Chondrocyte (in vitro differentiated cells): ENCODE measurements at places on chromosomes 16 and 17.

GRCh38 chr16:74736531-74737157 lies 36.0 kb upstream of the MLKL start:
- DNase-seq: peak; percentile 48

DNA sequence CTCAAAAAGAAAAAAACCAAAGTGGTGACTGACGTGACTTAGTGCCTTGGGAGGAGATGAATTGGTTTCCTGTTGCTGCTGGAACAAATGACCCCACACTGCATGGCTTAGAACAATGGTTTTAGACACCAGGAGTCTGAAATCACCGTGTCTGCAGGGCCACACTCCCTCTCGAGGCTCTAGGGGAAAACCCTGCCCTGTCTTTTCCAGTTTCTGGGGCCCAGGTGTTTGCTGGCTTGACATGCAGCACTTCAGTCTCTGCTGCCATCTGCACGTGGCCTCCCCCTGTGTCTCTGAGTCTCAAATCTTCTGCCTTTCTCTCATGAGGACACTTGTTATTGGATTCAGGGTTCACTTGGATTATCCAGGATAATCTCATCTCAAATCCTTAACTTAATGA lies 323.8 kb upstream of the TNRC6C start:
- DNase-seq: peak; percentile 29

- no peak for DNase-seq
Measured at GRCh38 chr16:11252482-11252931, 3.5 kb downstream of the SOCS1 start.

DNA sequence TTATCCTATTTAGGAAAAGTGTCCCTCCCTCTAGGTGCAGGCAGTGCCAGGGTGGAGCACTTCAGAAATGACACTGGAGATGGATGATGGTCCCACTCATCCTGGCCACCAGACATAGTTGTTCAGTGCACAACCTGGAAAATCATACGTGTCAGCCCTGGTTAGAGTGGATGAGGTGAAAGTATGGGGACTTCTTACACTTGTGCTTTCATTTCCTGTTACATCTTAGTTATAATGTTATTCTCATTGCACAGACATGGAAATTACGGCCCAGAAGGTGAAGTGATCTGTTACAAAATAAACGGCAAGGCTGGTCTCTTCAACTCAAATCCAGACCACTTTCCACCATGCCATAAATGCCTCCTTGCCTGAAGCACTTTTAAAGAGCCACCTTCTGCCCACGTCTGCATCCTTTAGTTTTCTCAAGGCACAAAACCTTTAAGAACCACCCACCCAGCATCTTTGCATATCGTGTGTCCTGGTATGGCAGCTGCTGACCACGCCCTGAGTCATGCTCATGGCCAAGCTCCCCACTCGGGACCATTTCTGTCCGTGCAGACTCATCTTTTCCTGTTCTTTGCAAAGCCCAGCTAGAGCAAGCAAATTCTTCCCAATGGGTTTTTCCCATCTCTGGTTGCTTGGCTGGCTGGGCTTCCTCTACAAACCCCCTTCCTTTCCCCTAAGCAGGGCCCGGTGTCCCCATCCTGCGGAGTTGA lies 22.4 kb downstream of the TBC1D3B start:
- DNase-seq: no peak

- peak; percentile 90 for DNase-seq
Measured at GRCh38 chr17:28552176-28552999, at the start of gene UNC119. Gene UNC119, minus strand, starts transcription at chr17:28552624. Its CDS starts 67 bp downstream, at chr17:28552557.

DNA sequence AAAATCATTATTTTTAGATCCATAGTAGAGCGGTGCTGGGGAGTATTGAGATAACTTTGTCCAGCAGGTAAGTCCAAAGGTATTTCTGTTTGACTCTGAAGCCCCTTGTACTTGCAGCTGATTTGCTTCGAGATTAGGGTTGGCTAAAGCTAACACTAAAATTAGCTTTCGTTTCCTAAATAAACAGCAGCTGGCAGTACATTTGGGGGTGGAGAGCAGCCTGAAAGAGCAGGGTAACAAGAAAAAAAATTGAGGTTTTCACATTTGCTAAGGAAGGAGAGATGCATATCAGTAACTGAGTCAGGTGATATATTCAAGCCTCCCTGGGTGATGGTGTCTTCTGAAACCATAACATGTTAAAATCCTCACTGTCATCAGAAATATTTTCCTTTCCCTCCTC lies 37.4 kb upstream of the TMC5 start:
- no peak for DNase-seq

GRCh38 chr16:57944970-57945739 lies 25.8 kb downstream of the CNGB1 start:
- no peak for DNase-seq

GRCh38 chr17:42531455-42532354 lies 4.3 kb upstream of the NAGLU start:
- no peak for DNase-seq

- DNase-seq: no peak
Measured at GRCh38 chr17:43367737-43368242, 31.0 kb upstream of the ARL4D start.

- no peak for DNase-seq
Measured at GRCh38 chr16:16938009-16938408, 532.8 kb downstream of the XYLT1 start.

GRCh38 chr16:59238246-59238645 lies 504.1 kb upstream of the GOT2 start:
- no peak for DNase-seq

GRCh38 chr17:41695134-41695661 lies 6.5 kb downstream of the EIF1 start:
- DNase-seq: no peak

GRCh38 chr16:54208237-54208636 lies 78.3 kb downstream of the IRX3 start:
- DNase-seq: no peak

- DNase-seq: no peak
Measured at GRCh38 chr17:75755990-75756389, 9.0 kb downstream of the GALK1 start.

GRCh38 chr17:31598399-31598782 lies 206.9 kb downstream of the RAB11FIP4 start:
- DNase-seq: peak; percentile 21

DNA sequence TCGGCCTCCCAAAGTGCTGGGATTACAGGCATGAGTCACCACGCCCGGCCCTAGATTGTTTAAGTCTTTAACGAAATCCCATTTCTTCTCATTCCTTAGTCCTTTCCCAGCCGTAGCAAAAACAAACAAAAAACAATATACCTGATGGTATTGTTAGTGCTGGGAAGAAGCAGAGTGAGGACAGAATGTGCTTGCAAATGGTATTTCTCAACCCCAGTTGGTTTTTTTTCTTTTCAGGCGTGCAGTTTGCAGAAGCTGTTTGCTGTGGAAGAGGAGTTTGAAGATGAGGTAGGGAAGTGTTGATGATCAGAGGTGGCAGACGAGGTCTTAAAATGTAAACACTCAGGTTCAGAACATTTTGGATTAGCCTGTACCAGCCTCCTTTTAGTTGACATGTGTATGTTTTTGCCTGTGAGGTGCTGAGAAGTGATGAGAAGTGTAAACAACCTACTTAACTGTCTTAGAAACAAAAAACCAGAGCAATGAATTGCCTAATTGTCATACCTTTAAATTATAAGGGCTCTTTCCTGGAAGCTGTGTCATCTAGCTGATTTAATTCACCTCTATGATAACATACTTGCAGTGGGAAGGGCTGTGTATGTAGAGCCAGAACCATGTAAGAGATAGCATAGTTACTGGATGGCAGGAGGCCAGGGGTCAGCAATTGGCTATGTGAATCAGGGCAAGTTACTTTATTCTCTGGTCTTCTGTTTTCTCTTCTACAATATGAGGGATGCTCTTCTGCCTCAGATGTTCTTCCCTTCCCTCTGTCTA lies 3.4 kb downstream of the HROB start:
- no peak for DNase-seq

- DNase-seq: no peak
Measured at GRCh38 chr17:10737736-10738135, 7.9 kb upstream of the TMEM220 start.

GRCh38 chr16:19555938-19556771 lies 652 bp downstream of the VPS35L start:
- DNase-seq: no peak

DNA sequence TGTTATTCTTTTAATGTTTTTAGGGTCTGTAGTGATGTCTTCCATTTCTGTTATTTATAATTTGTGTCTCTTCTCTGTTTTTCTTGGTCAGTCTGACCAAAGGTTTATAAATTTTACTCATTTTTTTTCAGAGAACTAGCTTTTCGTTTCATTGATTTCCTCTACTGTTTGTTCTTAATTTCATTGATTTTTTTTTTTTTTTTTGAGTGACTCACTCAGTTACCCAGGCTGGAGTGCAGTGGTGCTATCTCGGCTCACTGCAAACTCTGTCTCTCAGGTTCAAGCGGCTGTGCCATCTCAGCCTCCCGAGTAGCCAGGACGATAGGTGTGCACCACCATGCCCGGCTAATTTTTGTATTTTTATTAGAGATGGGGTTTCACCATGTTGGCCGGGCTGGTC lies 12.6 kb upstream of the UBTF start:
- DNase-seq: no peak

- DNase-seq: no peak
Measured at GRCh38 chr17:43482103-43483012, 1.4 kb upstream of the DHX8 start.

DNA sequence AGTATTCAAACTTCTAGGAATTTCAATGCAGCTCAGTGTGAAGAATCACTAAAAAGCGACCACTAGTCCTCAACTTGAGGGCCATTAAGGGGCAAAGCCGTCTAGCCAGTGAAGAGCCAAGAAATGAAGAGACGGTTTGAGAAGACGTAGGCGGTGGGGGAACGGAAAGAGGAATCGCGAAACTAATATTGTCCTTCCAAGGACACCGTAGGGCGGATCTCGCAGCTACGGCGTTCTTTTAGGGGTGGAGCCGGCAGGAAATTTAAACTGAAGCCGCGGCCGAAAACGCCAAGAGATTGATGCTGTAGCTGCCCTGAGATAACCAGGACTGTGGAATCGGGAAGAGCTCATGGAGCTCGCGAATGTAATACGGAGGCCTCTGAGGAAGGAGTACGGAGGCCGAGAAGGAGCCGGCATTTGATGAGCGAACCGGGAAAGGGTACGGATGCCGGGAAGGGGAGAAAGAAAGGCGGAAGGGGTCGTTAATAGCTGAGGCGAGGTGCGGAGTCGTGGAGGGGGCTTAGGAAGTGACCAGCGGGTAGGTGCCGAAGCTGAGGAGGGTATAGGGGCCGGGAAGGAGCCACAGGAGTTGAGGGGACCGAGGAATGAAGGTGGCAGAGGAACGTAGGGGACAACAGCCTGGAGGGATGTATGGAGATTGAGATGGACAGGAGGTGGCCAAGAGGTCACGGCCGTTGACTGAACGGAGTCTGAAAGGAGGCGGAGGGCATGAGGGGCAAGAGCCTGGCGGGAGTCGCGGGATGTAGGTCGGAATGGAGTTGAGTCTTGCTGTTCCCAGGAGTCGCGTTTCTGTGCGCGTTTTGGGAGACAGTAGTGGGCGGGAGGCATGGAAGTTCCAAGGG lies at the start of gene DBF4B:
Gene DBF4B, plus strand, starts transcription at position 265 of the 863 bp plus-strand sequence. Its CDS starts 156 bp downstream, at position 421.
- DNase-seq: no peak

DNA sequence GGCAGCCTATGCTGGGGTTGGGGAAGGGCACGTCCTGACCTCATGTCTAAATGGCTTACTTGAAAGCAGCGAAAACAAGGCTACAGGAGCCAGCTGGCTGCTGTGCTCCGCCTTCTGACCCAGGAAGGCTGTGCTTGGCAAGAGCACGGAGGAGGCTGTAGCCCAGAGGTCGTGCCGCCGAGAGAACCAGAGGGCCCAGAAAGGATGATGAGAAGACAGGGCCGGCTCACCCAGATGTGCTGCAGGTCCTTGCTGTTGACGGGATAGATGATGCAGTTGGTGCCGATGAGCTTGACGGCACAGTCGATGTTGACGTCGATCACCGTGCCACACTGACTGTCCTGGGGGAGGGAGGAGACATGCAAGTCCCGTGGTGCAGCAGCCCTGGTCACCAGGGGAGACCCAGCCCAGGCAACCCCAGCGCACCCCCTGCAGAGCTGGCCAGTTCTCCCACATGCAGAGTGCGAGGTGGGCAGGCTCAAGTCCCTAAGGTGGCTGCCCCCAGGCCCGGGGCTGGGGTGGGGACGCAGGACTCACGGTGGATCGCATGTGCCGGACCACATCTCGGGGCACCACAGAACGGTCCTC lies 20.7 kb downstream of the SPHK1 start:
- DNase-seq: peak; percentile 72

DNA sequence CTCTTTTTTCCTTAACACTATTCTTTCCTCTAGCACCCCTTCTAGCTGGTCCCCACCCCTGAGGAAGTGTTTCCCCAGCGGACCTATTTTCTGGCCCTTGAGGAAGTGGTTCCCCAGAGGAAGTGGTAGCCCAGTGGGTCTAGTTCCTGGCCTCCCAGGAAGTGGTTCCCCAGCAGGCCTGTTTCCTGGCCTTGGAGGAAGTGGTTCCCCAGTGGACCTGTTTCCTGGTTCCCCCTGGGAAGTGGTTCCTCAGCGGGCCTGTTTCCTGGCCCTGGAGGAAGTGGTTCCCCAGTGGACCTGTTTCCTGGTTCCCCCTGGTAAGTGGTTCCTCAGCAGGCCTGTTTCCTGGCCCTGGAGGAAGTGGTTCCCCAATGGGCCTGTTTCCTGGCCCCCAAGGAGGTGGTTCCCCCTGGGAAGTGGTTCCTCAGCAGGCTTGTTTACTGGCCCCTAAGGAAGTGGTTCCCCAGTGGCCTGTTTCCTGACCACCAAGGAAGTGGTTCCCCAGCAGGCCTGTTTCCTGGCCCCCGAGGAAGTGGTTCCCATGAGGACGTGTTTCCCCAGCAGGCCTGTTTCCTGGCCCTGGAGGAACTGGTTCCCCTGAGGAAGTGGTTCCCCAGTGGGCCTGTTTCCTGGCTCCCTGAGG lies 58.3 kb downstream of the NTN1 start:
- DNase-seq: no peak
